ENCODE measurements at places on chromosomes 4 and X.

DNA sequence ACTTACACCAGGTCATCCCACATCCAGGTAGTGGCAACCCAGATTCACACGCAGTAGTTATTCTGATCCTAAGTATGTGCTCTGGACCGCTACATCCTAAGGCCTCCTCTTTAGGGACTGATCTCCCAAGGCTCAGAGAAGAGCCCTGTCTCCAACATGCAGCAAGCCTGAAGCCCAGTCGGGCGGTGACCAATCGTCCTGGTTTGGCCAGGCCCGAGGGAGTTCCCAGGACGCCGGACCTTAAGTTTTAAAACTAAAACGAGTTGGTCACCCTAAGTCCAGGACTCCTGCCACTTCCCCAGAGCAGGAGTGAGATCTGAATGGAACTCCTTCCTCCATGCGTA, 385 bp downstream of the LYAR start:
- DNase-seq = no peak

- peak; percentile 59 for DNase-seq
Observed at GRCh38 chrX:153641627-153642026, 5.4 kb upstream of the DUSP9 start.

DNA sequence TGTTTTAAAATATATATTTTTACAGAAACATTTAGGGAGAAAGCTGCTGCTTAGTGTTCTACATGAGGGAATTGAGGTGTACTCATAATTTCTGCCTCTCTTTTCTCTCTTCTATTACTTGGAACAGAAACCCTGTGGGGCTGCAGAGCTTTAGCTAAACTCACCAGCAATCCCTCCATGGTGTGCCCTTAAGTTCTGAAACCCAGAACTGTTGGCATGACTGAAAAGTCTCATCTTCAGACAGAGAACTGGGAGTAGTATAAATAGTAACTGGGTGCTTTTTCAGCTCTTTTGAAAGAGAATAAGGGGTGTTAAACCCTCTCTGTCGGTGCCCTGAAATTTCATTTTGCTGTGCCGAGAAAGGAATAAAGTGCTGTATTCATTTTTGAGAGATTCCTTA, 294.9 kb upstream of the BOD1L1 start:
- DNase-seq = no peak

DNA sequence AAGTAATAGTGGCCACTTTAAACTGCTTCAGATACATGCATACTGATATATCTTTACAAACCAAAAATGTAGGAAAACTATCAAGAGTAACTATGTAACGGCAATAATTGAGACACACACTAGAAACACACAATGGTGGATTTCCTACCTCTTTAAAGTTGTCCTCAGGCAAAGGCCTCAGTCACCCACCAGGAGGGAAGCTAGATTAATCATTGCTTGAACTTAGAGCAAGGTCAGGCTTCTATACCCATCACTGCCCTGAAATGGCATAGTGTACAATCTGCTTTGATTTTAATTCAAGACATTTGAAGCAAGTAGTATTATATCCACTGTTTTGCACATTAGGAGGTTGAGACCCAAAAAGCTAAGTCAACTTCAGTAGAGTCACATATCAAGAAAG, 110.9 kb downstream of the AREG start:
- no peak for DNase-seq

- DNase-seq = no peak
Observed at GRCh38 chr4:159006202-159006601, 96.7 kb upstream of the RAPGEF2 start.

DNA sequence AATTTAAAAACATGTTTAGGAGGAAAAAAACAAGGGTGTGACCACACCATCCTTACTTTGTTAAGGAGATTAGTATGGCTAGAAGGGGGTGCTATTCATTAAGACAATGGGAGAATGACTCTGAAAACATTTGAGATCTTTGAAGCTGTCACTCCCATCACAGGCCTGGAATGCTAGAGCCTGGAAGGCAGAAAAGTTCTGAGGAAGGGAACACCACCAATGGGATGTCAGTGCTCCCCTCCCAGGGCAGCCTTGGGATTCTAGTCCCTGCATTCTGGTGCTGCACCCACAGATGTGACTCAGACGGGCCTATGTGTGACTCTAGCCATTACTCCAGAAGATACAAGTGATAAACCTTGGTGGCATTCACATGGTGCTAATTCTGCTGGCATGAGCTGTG, 162.2 kb upstream of the ANXA10 start:
- no peak for DNase-seq

Measured in NCI-H82 (cell line).